ENCODE measurements at places on chromosomes 4 and X.
A peak's percentile ranks its signal among the peaks of the same experiment; 100 is the strongest.

DNA sequence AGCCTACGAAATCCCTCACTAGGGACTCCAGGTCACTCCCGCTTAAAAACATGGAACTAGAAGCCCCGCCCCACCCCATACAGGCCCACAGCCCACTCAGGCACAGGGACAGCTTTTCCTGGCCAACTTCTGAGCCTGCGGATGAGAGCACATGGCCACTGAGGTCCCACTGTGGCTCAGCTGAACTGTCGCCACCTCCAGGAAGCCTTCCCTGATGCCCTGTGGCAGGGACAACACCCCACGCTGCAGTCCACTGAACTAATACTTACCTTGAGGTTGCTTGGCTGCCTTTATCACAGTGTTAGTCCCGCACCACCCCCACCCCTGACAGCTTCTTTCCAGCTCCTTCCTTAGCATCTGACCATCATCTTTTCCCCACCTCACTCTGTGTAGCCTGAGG lies 39.3 kb upstream of the MAN2B2 start:
- DNase-seq, result no peak

GRCh38 chrX:6981718-6982406 lies 165.7 kb upstream of the STS start:
- no peak for DNase-seq

GRCh38 chr4:5027346-5027745 lies 8.1 kb upstream of the CYTL1 start:
- no peak for DNase-seq

- DNase-seq, result no peak
Measured at GRCh38 chr4:155535802-155536454, 130.7 kb upstream of the GUCY1A1 start.

DNA sequence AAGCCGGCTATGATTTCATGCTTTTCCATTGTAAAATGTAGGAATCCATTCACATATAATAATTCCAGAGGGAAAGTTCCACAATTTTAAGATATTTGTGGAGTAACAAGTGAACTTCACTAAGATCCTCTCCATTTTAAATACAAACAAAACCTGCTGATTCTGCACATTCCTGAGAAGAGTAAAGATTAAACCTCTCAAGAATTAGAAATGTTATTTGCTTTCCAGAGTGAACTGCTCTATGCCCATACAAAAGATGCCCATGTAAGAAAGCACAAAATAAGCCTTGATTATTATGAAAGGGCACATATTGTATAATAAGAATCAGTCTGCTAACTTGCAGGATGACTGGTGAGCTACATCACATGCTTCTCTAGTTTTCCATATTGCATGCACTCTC lies 241.5 kb downstream of the COX18 start:
- no peak for DNase-seq

- DNase-seq, result no peak
Measured at GRCh38 chr4:119048446-119048845, 87.2 kb upstream of the MYOZ2 start.

GRCh38 chr4:87978681-87979080 lies 3.2 kb downstream of the SPP1 start:
- no peak for DNase-seq

- no peak for DNase-seq
Measured at GRCh38 chr4:23485801-23486200, 404.0 kb downstream of the PPARGC1A start.

GRCh38 chr4:56910172-56910967 lies 2.7 kb downstream of the REST start:
- no peak for DNase-seq

- no peak for DNase-seq
Measured at GRCh38 chrX:11887175-11887574, 129.1 kb downstream of the MSL3 start.

DNA sequence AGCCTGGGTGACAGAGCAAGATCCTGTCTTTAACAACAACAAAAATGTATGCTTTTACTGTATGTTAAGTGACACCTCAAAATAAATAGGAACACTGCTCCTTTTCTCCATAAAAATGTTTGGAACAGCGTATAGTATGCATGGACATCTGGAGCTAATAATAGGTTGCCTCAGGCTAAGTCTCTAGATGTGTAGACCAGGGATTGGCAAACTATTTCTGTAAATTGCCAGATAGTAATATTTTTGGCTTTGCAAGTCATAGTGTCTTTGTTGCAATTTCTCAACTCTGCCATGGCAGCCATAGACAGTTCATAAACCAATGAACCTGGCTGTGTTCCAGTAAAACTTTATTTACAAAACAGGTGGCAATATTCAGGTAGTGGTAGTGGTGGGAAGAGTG lies 76.6 kb upstream of the CBLL2 start:
- DNase-seq, result no peak

- DNase-seq, result no peak
Measured at GRCh38 chr4:30837131-30837539, 117.0 kb downstream of the PCDH7 start.

- DNase-seq, result peak; percentile 28
Measured at GRCh38 chr4:186204103-186204559, 12.8 kb downstream of the CYP4V2 start.

GRCh38 chrX:20971250-20971649 lies 403.0 kb upstream of the CNKSR2 start:
- DNase-seq, result no peak
